HAP-1 (cell line): ENCODE measurements at places on chromosomes 13 and 19.

GRCh38 chr19:40519352-40520322 lies 52.8 kb downstream of the SPTBN4 start:
- no peak for DNase-seq

DNA sequence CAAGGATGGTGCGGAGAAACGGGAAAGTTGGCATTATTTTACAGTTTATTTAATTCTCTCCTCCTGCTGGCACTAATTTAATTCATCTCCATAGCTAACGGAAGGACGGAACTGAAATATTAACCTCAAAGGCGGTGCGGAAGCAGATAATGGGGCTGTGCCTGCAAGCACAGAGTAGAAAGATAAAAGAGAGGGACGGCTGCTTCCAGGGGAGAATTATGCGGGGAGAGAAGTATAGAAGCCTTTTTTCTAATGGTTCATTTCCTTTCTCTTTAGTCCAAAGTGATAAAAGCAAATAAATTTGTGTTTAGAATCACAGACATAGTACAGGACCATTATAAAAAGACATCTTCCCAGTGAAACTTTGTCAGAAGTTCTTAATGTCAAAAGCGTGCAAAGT lies 34.5 kb upstream of the UQCRFS1 start:
- no peak for DNase-seq

DNA sequence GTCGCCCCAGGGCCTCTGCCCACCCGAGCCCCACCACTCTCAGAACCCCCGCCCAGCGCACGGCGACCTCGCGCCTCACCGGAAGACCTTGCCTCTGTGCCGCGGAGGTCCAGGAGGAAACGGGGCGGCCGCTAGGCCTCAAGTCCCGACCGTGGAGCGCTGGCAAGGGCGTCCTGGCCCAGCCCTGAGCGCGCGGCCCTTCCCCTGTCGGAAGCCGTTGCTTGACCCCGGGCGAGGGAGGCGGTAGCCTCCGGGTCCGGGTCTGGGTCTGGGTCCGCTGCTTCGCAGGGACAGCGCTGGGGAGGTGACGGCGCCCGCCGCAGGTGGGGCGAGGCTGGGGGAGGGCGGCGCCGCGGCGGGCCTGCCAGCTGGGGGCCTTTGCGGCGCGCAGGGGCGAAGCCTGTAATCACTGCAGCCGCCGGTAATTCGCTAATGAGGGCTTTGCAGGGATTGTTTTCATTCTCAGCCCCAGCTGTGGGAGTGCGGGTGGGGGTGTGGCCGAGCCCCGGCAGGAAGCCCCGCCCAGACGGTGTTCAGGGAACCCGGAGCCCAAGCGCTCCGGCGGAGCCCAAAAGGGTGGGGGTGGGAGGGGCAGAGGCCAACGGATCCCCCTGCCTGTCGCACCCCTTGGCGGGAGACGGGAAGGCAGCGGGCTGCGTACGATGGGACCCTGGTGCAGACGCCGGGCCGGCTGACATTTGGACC lies 8.6 kb downstream of the C19orf25 start:
- peak; percentile 94 for DNase-seq

DNA sequence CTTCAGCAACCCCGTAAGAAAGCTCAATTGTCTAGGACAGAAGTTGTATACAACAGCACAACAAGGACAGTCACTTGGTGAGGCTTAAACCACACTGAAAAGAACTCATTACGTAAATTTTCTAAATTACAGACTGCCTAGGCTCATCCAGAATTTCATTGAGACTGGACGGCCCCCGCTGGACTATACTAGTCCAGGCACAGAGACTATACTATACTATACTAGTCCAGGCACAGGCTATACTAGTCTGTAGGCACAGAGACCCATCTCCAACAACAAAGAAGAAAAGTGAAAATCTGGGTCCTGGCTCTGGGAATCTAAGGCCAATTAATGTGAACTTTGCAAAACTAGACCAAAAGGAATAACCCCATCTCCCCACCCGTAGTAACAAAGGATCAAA lies 700 bp downstream of the ZNF816 start:
- no peak for DNase-seq

- no peak for DNase-seq
Measured at GRCh38 chr13:30065181-30065580, 214.8 kb upstream of the UBL3 start.

DNA sequence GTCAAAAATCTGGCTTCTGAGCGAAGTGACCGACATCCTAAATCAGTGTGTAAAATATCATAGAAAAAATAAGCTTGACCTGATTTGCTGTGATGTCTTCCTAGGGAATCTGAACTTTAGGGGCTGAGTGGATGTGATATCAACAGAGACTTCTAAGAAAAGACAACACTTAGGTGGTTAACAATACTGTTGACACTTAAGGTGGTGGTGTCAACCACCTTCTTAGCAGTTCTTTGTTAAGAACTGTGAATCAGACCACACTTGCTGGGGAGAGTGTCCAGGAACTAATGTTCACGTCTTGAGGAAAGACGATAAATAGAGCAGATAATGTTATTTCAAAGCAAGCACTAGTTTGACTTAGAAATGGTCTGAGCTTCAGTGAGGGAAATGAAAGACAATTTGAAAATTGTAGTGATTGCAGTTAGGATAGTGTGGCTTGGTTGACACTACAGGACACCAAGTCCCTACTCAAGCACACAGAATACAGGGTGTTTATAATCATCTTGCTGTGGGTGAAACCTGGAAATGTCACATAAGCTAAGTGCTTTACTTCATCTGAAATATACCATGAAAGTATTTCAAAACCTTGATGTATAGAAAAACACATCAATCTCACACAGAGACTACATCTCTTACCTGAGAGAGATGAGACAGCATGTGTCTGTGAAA lies 1936.5 kb downstream of the PCDH9 start:
- no peak for DNase-seq

GRCh38 chr13:111166882-111167675 lies 52.0 kb downstream of the ARHGEF7 start:
- DNase-seq = no peak

- DNase-seq = peak; percentile 52
Measured at GRCh38 chr19:44741841-44742329, 6.6 kb upstream of the BCL3 start.

GRCh38 chr13:40665126-40666044 lies 1.1 kb downstream of the FOXO1 start:
- DNase-seq = peak; percentile 44

DNA sequence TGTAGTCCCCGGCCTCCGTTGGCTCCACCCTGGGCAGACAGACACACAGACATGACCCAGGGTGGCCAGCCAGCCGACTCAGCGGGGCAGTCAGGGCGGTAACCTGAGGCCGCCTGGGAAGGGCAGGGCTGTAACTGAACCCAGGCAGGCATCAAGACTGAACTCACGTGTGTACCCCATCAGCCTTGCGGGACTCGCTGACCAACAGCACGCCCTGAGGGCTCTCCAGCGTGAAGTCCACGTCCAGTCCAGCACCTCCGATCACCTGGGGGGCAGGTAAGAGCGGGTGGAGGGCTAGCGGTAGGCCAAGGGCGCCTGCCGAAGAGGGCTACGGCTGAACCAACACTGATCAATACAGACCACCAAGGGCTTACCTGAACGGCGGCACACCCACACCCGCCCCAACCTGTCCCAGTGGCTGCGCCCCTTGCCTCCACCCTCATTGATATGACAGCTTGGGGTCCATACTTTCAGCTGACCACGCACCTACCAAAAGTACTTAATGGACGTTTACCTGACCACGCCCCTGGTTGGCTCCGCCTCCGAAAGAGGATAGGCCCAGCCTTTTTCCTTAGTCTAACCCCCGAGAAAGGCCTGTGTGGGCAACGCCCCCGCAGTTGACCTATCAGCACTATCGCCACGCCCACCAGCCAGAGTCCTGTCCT lies 791 bp downstream of the TMED1 start:
- no peak for DNase-seq

DNA sequence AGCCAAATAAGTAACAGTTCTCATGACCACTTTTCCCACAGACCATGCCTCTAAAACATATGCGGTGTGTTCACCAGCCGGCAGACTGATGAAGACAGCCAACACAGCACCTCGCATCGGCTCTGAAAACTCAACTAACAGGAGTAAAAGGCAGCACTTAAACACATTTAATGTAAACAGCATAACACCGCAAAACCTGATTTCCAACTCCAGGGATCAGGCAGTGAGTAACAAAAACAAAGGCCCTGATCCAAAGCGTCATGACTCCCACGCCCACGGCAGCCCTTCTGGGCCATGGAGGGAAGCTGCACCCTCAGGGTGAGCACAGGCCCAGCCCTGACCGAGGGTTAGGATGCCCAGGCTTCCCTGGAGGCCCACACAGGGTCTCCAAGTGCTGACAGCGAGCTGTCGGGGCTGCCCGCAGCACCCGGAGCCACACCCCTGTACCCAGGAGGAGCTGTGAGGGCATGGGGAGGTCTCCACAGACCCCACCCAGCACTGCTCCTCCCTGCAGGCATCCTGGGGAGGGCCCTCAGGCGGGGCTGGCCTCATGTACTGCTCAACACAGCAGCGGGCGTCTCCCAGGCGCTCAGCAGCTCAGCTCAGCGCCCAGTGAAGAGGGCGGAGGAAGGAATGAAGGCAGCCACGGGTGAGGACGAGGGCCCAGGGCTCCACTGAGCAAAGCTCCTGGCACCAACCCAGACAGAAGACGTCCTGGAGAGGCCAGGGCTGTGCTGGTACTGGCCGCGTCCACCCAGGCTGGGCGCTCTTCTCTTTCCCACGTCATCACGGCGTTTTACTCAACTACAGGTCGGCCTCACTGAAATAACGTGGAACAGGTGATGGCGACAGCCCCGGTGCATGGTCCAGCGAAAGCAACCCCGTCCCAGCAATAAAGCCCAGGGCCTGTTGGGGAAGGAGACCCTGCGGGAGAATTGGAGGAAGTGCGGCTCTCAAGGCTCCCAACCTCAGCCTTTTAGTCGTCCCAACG lies 53.7 kb downstream of the RASA3 start:
- no peak for DNase-seq

DNA sequence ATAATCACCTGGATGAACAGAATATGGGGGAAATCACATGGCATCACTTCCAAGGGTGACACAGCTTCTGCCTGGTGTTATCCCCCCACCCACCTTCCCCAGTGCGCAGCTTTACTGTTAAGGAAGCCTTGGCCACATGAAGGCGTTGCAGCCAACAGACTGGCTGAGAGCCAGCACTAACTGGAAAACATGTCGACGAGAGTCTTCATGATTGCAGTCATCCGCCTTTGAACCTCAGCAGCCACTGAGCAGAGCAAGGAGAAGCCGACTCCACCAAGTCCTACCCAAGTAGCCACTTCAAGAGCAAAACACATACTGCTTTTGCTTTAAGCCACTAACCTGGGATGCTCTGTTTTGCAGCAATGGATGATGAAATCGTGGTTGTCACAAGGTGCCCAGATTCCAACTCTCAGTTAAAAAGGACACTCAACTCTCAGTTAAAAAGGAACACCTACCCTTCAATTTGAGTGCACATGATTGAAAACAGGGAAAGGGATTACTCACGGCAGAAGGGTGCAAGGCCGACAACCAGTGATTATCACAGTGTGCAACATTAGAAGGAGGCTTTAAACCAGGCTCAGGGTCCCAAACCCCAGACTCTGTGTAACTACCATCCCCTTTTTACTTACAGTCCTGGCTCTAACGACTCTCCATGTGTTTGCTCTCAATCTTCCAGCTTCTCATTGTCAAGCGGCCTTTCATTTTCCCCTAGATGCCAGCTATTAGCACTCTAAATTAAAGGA lies 149.1 kb downstream of the KLF12 start:
- DNase-seq = no peak

GRCh38 chr13:23667750-23668149 lies 97.5 kb downstream of the TNFRSF19 start:
- no peak for DNase-seq
